ENCODE measurements at places on chromosomes 3 and 15. TPM values are rescaled to one million over a fixed set of nuclear protein-coding genes. Genes with fewer than 3 reads are reported as not detected.

Gene RFTN1
- 26.8 TPM for total RNA-seq

Gene VIPR1
- 2.1 TPM for total RNA-seq

DNA sequence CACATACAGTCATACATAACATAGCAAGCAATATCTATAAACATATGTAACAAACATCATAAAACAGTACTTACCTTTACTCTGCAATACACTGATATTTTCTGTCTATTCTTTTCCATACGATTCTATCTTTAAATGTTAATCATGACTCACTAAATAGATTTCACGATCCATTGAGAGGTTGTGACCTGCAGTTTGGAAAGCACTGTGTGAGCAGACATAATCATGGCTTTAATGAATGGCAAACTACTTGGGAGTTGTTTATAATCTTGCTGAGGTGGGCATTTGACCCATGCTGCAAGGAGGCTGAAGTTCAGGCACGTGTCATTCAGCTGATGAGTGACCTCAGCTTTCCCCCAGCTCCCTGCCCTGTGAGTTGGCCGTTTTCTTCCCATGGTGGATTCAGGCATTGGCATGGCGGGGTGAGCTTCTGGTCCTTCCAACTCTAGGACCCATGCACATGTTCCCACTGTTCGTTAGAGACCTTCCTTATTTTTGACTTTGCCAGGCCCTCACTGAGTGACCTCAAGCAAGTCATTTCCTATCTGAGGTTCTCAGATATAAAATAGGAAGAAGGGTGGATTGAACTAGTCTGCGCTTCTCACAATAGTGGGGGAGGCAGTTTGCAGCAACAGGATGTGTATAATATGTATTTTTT lies 41.7 kb downstream of the PAQR5 start:
- no peak for DNase-seq

DNA sequence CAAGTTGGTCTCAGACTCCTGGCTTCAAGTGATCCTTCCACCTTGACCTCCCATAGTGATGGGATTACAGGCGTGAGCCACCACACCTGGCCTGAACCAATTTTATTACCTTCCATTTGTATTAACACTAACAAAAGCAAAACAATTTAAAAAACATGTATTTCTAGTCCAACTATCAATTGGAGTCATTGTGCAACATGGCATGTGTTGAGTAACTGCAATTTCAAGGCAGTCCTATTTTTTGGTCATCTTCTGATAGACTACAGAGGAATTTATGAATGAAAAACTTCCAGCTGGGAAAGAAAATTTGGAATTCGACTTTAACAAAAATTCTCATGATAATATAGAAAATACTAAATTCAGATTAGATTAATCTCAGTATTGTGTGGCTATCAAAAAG lies 16.8 kb downstream of the SPTSSB start:
- DNase-seq = no peak

Gene COL6A6
- 2.2 TPM for total RNA-seq

Gene ACAN
- not detected for total RNA-seq

GRCh38 chr15:90049666-90050604 lies 48.8 kb downstream of the ZNF710 start:
- no peak for DNase-seq

- no peak for DNase-seq
Measured at GRCh38 chr3:107855710-107856109, 235.1 kb downstream of the CD47 start.

GRCh38 chr3:184733181-184733580 lies 21.3 kb upstream of the MAGEF1 start:
- no peak for DNase-seq

GRCh38 chr3:14537590-14538450 lies 2.3 kb downstream of the GRIP2 start:
- DNase-seq = peak; percentile 73

Gene SPG21
- 45.3 TPM for total RNA-seq

- no peak for DNase-seq
Measured at GRCh38 chr3:10721101-10721500, 94.9 kb upstream of the SLC6A11 start.

- DNase-seq = no peak
Measured at GRCh38 chr15:36497901-36498300, 81.5 kb upstream of the CDIN1 start.

Gene FRMD4B
- total RNA-seq = 16.0 TPM

Gene CDCP1
- 0.32 TPM for total RNA-seq

Gene EPHA6
- total RNA-seq = 0.62 TPM

Gene MST1
- total RNA-seq = 4.6 TPM

- DNase-seq = no peak
Measured at GRCh38 chr15:39788108-39788507, 5.5 kb upstream of the FSIP1 start.

DNA sequence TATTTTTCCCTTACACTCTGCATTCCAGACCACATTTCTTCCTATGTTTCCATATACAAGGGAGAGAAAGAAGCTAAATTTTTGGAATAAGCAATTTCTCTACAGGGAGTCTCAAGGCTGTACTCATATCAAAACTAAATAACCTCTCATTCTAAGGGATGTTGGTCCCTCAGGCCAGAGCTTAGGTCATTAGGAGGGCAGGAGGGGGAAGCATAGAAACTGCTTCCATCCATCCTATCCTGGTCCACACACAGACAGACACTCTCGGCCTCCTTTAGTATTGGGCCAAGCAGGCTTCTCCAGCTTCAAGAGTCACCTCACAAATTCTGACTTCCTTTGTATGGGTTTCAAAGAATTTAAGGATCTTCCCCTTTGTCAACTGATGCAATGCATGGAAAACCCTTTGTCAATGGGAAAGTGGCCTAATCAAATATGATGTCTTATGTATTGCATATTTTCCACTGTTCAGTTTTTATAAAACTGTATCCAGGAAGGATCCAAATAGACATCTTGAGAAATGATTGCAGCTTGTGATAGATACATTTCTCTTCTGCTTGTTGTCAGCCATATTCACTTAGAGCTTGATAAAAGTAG lies 140.7 kb upstream of the RARB start:
- no peak for DNase-seq

DNA sequence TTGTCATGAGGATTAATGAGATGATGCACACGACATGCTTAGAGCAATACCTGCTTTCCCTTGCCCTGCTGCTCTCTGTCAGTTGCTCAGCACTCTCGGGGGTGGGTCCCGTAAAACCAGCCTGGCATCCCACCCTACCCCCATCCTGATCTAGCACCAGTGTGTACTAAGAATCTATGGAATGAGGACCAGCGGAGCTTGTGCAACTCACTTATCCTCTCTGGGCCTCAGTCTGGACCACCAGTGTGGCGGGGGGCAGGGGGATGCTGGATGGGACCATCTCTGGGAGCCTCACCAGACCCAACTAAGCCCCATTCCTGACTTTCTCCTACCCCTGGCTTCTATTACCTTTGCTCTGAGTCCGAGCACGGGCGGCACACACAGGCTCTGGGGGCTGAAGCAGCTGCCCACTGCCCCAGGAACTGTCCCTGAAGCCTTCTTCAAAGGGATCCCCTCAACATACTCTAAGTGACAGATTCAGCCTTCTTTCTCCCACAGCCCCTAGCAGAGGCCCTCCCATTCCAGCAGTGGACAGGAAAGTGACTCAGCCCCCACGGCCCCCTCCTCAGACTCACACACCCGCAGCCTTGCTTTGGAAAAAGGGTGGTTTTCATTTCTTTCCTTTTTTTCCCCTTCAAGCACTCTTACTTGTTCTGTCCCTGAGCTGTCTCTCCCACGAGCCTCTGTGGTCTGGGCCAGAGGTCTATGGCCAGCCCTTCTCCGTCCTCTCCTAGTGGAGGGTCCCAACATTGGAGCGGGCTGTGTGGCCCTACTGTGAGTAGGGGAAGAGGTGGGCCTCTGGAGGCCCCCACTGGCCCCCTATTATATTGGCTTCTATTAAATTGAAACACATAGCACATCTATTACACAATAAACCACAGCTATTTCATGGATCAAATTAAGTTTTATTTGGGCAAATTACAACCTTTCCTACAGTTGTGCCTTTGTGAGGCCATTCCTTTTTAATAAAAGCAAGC lies 100.3 kb downstream of the SMAD6 start:
- DNase-seq = no peak

GRCh38 chr3:171860830-171861535 lies 17.8 kb downstream of the TMEM212 start:
- no peak for DNase-seq

Gene HRG
- not detected for total RNA-seq

GRCh38 chr15:60760646-60761504 lies 281.9 kb upstream of the ICE2 start:
- DNase-seq = no peak

GRCh38 chr3:55876560-55876959 lies 389.5 kb upstream of the WNT5A start:
- DNase-seq = no peak

DNA sequence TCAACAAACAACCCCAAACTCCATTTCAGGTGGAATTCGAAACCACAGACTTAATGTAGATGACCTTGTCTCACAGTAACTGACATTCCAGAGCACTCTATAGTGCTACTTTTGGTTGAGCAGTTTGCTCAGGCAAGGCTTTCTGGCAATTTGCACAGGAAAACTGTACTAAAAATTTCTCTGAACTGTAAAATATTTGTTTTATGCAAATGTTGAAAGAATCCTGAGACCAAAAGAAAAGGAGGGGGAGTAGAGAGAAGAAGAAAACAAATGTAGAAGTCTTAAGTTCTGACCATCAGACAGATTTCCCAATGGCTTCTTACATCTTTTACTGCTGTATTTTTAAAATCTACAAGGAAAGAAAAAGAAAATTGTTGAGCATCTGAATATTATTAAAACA lies 53.5 kb downstream of the DTWD1 start:
- no peak for DNase-seq

DNA sequence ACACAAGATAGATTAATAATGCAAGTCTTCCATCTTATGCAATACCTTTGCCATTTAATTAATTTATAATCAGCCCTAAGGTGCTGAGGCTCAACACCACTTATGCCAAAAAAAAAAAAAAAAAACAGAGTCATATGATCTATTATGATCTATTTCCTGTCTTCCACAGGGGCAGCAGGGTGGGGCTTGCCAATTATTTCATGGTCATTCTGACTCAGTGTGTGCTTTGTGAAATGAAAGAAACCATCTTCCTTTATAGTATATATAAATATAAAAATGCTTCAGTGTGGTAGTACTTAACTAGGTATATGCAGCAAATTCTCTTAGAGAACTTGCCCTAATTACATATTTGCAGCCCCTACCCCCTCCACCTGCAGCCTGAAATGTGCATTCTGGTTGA lies 7.2 kb upstream of the RARB start:
- no peak for DNase-seq

Gene CAMK1
- 18.4 TPM for total RNA-seq

DNA sequence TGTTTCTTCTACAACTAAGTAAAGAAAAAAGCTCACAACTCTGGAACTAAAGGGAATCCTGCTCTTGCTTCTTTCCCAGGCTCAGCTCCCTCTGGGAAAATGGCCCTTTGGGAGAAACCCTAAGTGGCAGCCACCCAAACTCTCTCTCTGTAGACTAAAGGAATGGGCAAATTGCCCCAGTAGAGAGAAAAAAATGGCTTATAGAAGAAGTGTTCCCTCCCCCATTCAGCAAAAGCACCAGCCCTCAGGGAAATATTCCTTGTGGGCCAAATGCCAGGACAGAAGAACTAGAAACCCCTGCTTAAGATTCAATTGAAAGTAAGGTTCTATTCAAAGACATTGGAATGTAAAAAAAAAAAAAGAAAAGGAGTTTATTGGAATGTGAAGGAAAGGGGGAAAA lies 603.7 kb upstream of the ALCAM start:
- DNase-seq = no peak

DNA sequence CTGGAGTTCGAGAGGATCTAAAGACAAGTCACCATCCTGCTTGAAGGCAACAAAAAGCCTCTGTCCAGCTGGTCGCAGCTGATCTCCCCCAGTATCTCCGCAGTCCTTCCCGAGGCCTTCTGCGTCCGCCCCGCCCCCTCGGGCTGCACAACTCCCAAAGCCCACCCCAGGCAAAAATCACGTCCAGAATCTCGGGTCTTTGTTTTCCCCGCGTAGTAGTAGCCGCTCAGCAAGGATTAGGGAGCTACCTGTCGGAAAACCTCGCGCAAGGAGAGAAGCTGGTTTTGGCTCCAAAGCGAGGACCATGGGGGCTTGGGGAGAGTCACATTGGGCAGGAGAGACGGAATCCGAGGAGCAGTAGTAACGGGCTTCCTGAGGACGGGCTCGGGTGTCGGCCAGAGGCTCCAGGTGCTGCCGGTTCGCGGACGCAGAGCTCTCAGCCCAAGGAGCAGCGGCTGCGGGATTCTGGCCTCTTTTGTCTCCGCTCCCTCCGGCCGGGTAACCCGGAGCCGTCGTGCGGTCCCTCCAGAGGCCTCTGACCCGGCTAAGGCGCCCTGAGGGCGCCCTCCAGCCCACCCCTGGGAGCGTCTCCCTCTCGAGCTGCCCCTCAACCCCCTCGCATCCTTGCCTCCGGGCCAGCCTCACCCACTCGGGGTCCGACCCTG lies 401 bp downstream of the ZSCAN29 start:
- peak; percentile 68 for DNase-seq

GRCh38 chr3:46440531-46441294 lies 24.0 kb downstream of the LTF start:
- DNase-seq = no peak

DNA sequence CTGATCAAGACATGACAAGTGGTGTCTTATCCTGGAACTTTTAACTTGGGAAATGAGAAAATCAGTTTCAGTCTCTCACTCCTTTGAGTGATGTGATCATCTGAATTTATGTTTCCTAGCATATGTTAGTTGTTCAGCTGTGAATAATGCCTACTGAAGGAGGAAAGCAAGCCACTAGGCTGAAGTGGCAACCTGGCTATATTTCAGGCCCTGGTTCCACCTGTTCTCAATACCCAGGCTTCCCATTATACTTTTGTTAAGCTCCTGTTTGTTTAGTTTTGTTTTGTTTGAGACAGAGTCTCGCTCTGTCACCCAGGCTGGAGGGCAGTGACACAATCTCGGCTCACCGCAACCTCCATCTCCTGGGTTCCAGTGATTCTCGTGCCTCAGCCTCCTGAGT lies 243.8 kb downstream of the ALCAM start:
- DNase-seq = no peak

- no peak for DNase-seq
Measured at GRCh38 chr3:34886443-34886842, 752.9 kb upstream of the ARPP21 start.

GRCh38 chr3:31884251-31884650 lies 96.8 kb downstream of the OSBPL10 start:
- no peak for DNase-seq

Gene ZBBX
- not detected for total RNA-seq

- DNase-seq = no peak
Measured at GRCh38 chr3:2727101-2727500, 383.1 kb downstream of the IL5RA start.

- no peak for DNase-seq
Measured at GRCh38 chr3:106399761-106400160, 530.9 kb upstream of the CBLB start.

DNA sequence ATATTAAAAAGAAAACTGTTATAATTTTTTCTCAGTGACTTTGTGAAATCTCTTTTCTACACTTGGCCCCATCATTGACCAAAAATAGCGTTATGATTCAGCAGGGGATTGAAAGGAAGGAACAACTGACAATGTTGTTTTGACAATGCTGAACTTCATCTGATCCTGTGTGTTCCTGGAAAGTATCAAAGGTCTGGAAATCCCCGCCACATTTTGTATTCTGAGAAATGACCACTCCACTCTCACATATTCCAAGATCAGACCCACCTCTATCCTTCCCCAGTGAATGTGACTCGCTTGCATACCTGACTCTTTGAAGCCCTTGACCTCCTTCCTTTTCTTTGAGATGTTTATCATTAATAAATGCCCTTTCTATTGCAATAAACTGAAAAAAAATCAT lies 9.7 kb upstream of the RIOX2 start:
- no peak for DNase-seq

Gene SLC22A14
- not detected for total RNA-seq

Gene SLC28A1
- 0.24 TPM for total RNA-seq

All from Right ventricle myocardium inferior (tissue), 1 donor.